ENCODE measurements at places on chromosomes 2 and 18.

DNA sequence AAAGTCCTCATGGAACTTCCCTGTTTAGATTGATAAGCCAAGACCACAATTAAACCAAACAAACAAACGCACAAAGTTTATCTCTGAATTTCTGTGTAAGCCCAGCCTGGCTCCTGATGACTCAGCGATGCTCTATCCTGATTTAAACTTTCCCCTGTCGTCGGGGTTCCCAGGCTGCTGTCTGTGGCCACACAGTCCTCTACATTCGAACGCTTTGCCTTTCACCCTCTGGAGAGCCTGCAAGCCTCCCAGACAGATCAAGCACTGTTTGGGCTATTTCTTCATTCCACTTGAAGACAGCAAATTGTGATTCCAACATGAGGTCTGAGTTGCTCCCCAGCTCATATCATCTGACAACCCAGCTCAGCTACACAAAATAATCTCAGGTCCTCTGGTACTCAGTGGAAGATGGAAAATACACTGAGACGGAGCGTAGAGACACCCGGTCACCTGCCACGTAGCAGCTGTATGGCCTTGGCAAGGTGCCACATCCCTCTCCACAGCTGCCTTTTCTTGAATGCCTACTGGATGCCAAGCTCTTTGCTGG lies 51.2 kb downstream of the CYRIA start:
- DNase-seq = no peak

- no peak for DNase-seq
Observed at GRCh38 chr2:174058026-174058425, 92.9 kb upstream of the SP3 start.

DNA sequence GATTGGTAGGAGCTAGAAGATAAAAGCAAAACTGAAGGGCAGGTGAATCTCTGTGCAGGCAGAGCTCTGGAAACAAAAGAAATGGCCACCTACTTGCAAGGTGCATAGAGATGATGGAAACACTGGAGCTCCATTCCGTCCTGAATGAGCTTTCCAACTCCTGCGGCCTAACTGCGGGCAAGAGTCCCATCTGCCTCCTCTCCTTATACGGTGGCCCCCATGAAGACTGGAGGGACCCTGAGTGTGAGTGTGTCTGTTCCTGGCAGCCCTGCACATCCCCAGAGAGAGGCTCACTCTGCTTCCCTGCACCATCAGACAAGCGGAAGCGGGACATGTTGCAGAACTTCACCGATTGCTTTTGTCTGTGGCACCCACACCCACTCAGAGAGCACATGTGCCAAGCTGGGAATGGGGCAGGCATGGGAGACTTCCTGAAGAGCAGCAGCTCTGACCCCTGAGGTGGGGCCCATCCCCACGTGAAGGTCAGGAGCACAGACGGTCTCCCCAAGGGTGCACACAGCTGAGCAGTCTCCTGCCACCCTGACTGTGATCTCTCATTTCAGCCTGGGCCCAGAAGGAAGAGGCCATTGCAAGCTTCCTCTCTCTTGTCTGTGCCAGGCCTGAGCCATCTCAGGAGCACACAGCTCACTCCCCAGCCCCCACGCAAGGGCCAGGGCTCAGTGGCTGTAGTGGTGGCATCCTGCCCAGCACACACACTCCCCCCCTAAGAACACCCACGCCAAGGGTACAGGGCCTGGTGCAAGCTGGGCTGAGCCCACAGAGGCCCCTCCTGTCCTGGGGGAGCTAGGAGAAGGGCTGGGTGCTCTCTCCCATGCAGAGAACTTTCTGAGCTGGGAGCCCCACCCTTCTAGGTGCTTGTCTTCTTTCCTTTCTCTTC lies 75.3 kb downstream of the STPG4 start:
- no peak for DNase-seq

DNA sequence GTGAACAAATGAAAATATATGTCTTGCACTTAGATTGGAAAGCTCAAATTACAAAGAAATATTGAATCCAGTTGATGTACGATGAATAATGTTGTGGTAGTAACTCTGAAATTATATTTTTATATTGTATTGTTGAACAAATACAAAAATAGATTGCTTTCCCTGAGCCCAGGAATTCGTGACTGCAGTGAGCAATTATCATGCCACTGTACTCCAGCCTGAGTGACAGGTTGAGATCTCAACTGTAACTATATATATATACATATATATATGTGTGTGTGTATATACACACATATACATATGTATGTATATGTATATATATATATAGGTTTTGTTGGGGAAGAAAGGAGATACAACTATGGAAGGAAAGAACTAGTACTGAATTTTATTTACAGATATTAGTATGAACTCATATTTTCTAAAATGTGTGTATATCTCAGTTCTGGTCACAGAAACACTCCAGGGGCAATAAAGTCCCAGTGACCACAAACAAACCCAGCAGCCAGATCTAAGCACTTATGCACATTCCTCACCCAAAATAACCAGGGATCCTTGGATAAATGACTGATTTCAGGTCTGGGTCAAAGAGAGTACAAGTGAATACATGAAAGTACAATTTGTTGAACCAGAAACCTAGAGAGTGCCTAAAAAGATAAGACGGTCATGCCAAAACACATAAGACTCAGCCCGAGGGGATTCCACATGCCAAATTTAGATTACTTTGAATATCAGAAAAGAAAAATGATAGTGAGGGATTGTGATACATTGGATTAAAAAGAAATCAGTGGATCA lies 146.3 kb downstream of the TMX3 start:
- no peak for DNase-seq

GRCh38 chr18:7926526-7926925 lies 359.4 kb downstream of the PTPRM start:
- peak; percentile 31 for DNase-seq

DNA sequence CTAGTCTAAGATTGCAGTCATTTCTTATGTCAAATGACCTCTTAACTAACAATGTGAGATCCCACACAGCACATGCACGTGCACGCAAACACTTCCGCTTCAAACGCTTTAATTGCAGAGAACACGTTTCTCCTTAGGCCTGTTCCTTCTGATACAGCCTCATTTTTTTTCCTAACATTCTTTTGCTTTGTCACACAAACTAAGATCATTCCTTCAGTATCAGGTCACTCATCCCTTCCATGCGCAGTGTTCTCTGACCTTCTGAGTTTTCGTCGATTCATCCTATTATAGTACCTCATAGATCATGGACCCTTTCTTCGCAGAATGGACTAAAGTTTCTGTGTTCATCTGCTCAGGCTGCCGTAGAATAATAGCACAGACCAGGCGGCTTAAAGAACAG lies 327.1 kb upstream of the CDH19 start:
- no peak for DNase-seq

DNA sequence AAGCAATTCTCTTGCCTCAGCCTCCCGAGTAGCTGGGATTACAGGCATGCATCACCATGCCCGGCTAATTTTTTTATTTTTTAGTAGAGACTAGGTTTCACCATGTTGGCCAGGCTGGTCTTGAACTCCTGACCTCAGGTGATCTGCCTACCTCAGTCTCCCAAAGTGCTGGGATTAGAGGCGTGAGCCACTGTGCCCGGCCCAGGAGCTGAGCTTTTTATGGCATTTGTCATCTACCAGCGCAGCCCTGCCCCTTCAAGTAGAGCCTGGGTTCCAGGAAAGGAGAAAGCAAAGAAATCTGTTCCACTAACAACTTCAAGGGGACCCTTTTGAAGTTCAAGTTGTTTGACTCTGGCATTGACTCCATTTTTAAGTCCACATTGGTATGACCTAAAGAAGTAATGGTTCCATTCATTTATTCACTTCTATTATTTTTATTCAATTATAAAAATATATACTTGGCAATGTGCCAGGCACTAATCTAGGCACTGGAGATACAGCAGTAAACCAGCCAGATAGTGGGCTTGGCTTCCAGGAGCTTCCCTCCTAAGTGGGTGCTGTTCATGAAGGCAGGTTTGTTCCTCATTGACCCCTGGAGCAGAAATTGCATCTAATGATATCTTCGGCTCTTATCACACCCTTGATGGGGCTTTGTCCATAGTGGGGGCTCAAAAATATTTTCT lies 8.0 kb upstream of the SFTPB start:
- no peak for DNase-seq

- no peak for DNase-seq
Observed at GRCh38 chr18:22509423-22509822, 91.7 kb upstream of the CTAGE1 start.

DNA sequence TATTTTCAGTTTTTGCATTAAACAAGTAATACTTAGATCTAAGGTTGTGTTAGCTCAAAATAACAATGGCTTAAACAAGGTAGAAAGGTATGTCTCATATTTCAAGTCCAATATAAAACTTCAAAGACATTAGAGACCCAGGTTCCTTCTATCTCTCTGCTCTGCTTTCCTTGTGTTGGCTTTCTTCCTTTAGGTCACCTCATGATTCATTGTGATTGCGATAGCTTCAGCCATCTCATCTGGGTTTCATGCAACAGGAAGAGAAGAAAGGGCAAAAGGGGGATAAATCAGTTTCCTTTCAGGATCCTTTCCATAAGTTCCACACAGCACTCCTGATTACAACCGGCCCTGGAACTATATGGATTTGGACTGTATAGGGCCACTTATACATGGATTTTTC lies 16.0 kb upstream of the TBR1 start:
- no peak for DNase-seq

GRCh38 chr2:132651115-132652045 lies 18.6 kb downstream of the LYPD1 start:
- DNase-seq = no peak

DNA sequence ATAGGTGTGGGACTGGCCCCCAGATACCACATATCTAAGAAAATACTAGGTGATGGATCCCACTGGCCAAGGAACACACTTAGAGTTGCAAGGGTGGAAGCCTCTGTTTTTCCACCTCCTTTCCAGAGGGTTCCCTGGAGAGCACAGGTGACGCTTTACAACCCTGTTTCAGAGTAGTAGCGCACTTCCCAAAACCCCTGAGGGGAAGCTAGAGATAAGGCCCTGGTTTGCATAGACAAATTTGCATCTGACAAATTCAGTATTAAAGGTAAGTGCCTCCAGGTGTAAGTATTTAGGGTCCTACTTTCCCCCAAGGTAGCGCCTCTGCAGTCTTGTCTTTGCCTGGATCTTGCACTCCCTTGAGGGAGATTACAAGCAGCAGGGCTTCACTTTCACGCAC lies 474 bp upstream of the CERKL start:
- DNase-seq = no peak

- no peak for DNase-seq
Observed at GRCh38 chr2:128835974-128836373, 517.3 kb upstream of the HS6ST1 start.

DNA sequence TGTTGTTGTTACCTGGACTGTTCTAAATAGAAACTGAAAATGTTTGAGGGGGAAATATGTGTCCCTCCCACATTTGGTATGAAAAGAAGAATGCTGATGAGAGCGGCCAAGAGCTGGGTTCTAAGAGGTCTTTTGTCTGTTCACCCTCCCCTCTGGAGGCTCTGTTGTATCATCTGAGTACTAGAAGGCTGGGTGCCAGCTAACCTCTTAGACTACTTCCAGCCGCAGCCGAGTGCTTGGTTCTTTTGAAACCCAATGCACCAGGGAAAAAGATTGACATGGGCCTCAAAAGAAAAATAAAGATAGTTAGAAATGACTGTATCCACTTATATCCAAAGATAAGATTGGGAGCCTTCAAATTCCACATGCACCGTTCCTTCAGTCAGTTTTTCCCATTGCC lies 255.9 kb downstream of the TXNL1 start:
- no peak for DNase-seq

All from NCI-H2081 treated with DMSO at 0.1 percent for 48 hours (cell line).